SJCRH30 (cell line): ENCODE measurements at places on chromosomes 13 and 19.

- no peak for DNase-seq
Observed at GRCh38 chr13:113053801-113054604, 51.6 kb upstream of the F7 start.

DNA sequence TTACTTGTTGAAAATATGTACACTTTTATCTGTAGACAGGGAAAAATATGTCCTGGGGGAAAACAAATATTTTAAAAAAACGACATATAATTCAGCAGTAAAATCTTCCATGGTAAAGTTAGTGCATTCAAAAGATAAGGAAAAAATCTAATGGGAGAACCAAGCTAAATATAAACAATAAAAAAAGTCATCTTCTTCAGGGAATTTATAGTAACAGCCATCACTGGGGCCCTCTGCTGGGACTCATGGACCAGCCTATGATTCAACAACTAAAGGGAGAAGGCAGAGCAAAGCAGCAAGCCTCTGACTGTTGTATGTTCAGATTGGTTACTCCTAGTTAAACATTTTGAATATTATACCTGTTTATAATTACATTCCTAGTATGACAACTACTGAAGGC, 93.0 kb downstream of the ITGBL1 start:
- no peak for DNase-seq

DNA sequence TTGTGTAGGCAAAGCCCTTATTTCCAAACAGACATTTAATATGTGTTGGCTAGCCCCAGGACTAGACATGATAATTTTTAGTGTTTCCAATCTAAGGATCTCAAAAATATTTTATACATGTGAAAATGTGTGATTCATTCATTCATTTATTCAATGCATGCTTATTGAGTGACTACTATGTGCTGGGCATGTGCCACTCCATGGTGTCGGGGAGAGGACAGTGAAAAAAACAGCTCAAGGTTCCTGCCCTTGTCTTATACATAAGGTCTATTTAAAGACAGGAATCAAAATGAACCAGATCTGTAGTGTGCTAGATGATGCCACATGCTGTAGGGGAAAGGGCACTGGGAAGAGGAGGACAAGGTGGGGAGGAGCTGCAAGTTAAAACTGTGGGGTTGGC, 36.5 kb downstream of the GJA3 start:
- DNase-seq: no peak

- DNase-seq: no peak
Observed at GRCh38 chr19:8044018-8044417, 8.5 kb upstream of the CCL25 start.

- peak; percentile 36 for DNase-seq
Observed at GRCh38 chr19:6862673-6863078, 24.7 kb upstream of the ADGRE1 start.

DNA sequence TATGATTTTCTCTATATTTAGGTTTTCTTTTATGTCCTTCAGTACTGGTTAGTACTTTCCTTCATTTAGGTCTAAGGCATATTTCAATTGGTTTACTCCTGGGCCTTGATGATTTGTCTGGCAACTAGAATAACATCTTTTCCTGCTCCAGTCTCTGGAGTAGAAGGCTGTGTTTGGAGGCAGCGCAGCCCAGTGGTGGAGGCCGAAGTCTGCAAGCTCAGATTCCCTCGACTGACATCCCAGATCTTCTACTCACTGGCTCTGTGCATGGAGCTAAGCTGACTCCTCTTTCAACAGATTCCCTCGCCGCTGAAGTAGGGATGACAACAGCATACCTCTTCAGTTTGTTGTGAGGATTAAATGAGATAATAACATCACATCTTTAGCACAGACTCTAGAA, 141.0 kb downstream of the RAP2A start:
- peak; percentile 15 for DNase-seq

GRCh38 chr13:23741879-23742510, 147.2 kb downstream of the MIPEP start:
- DNase-seq: peak; percentile 45

- DNase-seq: no peak
Observed at GRCh38 chr13:23134542-23134941, 46.2 kb upstream of the SGCG start.

DNA sequence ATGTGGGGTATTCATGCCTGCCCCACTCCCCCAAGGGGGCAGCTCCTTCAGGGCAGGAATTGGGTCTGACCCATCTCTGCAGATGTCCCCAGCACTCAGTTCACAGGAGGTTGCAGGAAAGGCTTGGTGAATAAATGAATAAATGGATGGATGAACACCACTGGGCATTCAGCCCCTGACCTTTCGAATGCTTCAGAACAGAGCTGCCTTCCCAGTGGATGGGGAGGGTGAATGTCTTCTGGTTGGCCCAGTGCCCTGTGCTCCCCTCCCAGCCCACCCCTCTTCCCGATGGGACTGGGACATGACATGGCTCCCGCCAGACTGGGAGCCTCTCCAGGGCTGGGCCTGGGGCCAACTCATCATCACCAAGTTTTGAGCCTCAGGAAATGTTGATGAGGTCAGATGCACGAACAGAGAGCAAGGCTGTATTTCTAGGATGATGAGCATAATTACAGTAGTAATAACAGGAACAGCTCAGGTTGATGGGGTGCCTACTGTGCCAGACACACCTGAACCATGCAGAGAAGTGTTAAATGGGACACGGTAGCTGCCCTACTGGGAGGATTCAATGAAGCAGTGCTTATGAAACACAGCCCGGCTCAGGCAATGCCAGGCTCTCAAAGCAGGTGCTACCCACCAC, 25.7 kb downstream of the VRK3 start:
- no peak for DNase-seq
